Anterior cingulate cortex (tissue), 58 donors: ENCODE measurements at places on chromosomes 3 and 15.

- DNase-seq: no peak
These were observed 30.7 kb downstream of the NPTN start for GRCh38 chr15:73602446-73602843.

GRCh38 chr3:171168086-171168485 lies 141.6 kb upstream of the SLC2A2 start:
- DNase-seq: no peak

DNA sequence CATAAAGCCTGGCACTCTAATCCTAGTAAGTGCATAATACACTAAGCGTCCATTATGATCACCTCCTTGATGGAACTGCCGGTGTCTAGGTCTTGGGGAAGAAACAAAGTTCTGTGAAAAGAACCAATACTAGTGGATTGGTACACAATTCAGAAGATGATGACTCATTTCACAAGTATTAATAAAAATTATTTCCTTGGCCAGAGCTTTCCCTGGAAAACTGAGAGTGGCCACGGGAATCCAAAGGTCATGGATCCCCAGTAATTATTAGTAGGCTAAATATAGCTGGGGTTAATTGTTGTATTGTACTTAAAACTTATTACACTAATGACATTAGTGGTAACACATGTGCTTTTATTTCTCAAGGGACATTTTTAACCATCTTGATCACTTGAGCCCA lies 808.0 kb upstream of the NR2F2 start:
- DNase-seq: no peak

GRCh38 chr3:183468424-183468823 lies 40.0 kb upstream of the MCF2L2 start:
- no peak for DNase-seq

DNA sequence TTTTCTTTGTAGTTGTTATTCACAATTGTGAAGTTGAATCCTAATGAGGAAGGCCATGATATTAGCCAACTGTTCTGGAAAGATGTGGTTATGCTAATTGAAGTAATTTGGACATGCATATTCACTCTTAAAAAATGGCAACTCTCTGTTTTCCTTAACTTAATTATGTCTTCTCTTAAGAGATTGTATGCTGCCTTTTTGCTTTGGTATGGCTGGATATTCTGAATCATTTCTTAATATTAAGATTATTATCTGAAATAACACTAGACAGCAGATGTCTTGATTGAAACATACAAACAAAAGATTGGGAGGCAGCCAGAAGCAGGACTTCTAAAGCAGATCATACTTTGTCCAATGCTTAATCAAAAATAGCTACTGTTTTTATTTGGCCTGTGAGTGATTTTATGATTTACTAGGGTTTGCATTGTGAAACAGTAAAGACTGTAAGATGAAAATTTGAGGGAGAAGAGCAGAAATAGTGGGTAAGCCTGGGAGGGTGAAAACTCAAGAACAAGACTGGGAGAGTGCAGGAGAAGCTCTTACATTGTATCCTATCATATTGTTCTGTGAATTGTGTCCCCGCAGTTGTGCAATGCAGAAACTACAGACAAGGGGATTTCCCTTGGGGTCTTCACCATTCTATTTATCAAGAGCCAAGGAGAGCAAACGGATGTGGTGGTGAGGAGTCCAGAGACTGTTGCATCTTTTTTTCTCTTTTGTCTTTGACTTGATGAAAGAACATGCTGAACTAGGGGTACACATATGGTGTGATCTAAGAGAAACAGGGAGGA lies 554.8 kb downstream of the TUSC7 start:
- no peak for DNase-seq

- DNase-seq: no peak
These were observed 283.2 kb upstream of the SUCLG2 start for GRCh38 chr3:67937498-67938118.

GRCh38 chr3:2847062-2847841 lies 262.9 kb downstream of the IL5RA start:
- DNase-seq: no peak

DNA sequence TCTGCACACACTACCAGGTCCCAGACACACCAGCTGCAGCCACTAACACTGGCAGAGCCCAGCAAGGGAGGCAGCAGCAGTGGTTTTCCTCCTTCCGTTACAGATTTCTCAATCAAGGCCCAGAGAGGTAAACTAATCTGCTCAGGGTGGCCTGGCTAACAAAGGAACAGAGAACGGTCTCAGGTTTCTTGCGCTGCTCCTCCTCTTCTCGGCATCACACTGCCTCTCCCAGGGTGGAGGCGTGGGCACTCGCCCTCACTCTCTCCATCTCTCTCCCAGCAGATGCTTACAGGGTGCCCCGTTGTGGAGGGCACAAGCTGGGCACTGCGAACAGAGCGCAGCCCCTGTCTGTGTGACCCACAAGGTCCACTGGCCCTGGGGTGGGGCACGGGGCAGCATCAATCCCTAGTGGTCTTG lies 228.7 kb downstream of the VPS13C start:
- DNase-seq: no peak

- DNase-seq: no peak
These were observed 97.4 kb downstream of the STAC start for GRCh38 chr3:36477655-36478054.

- DNase-seq: no peak
These were observed 41.2 kb downstream of the TRAT1 start for GRCh38 chr3:108863799-108864135.

- no peak for DNase-seq
These were observed 230.7 kb upstream of the MME start for GRCh38 chr3:154849408-154849807.

DNA sequence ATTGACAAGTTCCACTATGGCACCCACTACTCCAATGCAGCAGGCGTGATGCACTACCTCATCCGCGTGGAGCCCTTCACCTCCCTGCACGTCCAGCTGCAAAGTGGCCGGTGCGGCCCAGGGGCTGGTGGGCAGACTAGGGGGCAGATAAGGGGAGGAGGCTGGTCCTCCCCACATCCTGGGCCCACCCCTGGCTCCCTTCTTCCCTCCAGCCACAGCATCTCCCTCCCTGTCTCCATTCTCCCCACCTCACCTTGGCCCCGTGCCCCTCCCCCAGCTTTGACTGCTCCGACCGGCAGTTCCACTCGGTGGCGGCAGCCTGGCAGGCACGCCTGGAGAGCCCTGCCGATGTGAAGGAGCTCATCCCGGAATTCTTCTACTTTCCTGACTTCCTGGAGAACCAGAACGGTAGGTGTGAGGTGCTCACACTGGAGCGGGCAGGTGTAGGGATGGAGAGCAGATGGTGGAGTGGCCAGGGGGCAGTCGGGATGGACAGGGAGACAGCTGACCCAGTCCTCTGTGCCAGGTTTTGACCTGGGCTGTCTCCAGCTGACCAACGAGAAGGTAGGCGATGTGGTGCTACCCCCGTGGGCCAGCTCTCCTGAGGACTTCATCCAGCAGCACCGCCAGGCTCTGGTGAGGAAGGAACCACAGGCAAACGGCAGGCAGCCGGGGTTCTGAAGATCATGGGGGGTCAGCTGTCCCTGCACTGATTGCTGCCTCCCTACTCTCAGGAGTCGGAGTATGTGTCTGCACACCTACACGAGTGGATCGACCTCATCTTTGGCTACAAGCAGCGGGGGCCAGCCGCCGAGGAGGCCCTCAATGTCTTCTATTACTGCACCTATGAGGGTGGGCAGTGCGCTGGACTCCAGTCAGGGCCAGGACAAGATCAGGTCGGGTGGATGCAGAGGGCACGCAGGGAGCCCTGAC lies 26.0 kb downstream of the NBEAL2 start:
- no peak for DNase-seq

DNA sequence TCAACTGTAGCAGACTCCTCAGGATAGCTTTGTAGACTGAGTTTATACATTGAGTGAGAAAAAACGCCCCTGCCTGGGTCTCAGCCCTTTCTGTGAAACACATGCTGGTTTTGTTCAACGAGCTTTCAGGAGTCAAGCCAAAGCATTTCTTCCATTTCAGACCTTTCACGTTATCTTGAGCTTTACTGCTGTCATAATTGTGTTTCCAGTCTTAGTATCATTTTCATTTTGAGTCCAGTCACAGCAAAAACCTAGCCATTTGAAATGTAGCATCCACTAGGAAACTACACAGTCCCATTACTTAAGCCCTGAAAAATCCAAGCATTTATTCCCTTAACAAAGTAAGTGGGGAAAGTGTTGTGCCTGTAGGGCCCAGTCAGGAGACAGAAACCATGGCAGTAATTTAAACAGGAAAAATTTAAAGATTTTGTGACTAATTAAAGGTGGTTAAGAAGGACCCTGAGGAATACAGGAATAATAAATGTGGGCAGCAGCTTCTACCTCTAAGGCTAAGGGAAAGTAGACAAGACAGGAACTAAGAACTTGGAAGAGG lies 110.1 kb upstream of the ABHD17C start:
- no peak for DNase-seq

- DNase-seq: no peak
These were observed 386.0 kb upstream of the NECTIN3 start for GRCh38 chr3:110685630-110686029.

GRCh38 chr3:141870091-141870687 lies 6.3 kb upstream of the ATP1B3 start:
- DNase-seq: no peak

- no peak for DNase-seq
These were observed 12.7 kb downstream of the IL17RD start for GRCh38 chr3:57152151-57153143.

DNA sequence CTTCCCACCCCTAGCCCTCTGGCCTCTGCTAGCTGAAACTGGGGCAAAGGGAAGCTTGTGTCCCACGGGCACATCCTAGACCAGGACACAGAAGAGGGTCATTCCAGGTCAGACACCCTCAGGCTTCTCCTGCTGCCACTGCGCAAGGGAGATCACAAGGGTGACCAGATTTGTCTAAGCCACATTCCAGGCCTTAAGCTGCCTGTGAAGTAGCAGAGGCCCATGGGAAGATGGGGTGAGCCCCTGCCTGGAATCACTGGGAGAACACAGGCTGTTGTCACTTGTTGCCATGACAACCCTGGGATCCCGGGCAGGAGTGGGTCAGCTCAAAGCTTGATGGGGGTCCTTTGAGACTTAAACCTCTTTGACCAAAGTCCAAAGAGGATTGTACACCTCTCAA lies 10.8 kb downstream of the STRA6 start:
- DNase-seq: no peak

DNA sequence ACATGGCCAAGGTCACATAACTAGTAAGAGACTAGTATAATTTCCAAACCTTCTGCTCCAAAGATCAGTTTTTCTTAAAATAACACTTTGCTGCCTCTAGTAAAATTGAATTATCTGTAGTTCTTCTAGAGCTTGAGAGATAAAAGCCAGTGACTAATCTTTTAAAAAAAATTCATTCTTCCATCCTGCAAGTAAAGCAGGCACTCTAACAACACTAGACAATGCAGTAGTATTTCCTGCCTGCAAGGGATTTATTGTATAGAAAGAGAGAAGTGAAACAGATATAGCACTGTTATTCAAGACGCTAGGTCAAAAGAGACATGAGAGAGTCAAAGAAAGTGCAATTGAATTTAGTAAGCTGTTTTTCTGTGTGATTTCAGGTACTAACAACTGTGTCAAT lies 159.5 kb upstream of the TBC1D5 start:
- DNase-seq: no peak

DNA sequence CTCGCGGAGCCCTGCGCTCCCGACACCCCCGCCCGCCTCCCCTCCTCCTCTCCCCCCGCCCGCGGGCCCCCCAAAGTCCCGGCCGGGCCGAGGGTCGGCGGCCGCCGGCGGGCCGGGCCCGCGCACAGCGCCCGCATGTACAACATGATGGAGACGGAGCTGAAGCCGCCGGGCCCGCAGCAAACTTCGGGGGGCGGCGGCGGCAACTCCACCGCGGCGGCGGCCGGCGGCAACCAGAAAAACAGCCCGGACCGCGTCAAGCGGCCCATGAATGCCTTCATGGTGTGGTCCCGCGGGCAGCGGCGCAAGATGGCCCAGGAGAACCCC lies 464 bp downstream of the SOX2 start:
- no peak for DNase-seq

GRCh38 chr15:66832664-66833063 lies 130.6 kb downstream of the SMAD6 start:
- DNase-seq: no peak

DNA sequence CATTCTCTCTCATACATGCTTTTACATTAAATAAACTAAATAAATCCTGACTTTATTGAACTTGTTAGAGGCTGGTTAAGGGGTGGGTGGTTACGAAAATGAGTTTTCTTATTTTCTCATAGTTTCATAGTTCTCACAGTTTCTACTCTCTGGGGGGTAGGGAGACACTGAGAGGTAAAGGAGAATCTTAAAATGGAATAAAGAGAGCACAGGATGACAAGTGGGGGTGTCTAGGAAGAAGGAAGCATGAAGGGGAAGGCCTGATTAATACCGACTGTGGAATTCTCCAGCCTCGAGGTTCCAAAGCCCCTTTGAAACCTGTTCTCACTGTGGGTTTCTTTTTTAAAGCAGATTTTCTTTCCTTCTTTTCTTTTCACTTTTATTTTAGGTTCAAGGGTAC lies 66.4 kb upstream of the TRA2B start:
- no peak for DNase-seq

DNA sequence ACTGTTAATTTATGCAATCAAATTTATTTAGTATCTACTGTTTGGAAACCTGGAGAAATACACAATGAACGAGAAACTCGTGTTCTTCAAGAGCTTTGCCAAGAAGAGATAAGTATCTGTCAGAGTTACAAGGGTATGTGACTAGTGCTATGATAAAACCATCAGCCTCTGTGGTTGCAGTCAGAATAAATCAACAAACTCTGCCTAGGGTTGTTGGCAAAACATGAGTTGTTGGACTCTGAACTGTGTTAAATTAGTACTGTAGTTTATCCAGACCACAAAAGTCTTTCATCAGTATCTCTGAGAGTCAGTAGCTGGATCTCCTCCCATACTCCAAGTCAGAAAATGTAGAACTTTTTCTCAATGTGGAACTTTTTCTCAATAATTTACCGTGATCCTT lies 918.4 kb downstream of the NAALADL2 start:
- no peak for DNase-seq

GRCh38 chr3:25144430-25144829 lies 283.6 kb upstream of the RARB start:
- DNase-seq: no peak

DNA sequence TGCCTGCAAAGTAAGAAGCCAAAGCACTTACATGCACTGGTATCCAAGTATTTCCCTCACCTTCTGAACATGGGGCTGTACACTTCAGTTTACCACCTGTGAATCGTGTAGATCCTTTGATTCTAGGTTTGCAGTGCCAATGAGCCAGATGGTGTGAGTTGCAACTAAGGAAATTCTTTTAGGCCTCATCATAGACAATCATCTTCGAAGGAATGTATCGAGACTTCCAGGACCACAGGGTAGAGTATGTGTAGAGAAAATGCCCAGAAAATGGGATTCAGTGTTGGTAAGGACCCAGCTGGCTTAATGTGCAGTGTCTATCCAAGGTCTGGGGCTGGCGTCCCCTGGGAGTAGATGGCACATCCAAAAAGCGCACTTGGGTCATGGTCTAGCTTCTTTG lies 323.2 kb upstream of the TPM1 start:
- DNase-seq: no peak
